ENCODE measurements at places on chromosomes 1 and 21.

- DNase-seq, result no peak
Observed at GRCh38 chr1:186187601-186188000, 187.5 kb downstream of the TPR start.

GRCh38 chr1:60903591-60903990 lies 178.8 kb upstream of the NFIA start:
- no peak for DNase-seq

DNA sequence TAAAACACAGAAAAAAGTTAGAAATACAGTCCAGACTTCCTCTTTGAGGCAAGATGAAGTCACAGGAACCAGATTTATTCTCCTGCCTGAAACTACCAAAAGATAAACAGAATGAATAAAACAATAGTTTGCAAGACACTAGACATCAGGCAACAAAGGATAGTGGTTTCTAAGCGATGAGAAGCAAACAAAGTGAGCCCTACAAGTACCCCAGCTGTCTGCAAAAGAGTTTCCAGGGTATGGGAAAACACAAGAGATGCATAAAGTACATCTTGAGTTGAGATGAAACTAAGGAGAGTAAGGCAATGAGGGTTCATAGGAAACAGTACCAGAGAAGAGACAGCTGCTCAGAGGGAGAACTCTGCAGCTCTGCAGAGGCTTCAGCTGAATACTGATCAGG lies 83.3 kb upstream of the COL24A1 start:
- no peak for DNase-seq

GRCh38 chr1:218339267-218339831 lies 5.8 kb upstream of the TGFB2 start:
- no peak for DNase-seq

- DNase-seq, result no peak
Observed at GRCh38 chr1:81802707-81803430, 2.1 kb downstream of the ADGRL2 start.

GRCh38 chr1:199122532-199123311 lies 483.9 kb downstream of the PTPRC start:
- DNase-seq, result no peak

- peak; percentile 74 for DNase-seq
Observed at GRCh38 chr1:167442142-167442848, 76.0 kb downstream of the CD247 start.

DNA sequence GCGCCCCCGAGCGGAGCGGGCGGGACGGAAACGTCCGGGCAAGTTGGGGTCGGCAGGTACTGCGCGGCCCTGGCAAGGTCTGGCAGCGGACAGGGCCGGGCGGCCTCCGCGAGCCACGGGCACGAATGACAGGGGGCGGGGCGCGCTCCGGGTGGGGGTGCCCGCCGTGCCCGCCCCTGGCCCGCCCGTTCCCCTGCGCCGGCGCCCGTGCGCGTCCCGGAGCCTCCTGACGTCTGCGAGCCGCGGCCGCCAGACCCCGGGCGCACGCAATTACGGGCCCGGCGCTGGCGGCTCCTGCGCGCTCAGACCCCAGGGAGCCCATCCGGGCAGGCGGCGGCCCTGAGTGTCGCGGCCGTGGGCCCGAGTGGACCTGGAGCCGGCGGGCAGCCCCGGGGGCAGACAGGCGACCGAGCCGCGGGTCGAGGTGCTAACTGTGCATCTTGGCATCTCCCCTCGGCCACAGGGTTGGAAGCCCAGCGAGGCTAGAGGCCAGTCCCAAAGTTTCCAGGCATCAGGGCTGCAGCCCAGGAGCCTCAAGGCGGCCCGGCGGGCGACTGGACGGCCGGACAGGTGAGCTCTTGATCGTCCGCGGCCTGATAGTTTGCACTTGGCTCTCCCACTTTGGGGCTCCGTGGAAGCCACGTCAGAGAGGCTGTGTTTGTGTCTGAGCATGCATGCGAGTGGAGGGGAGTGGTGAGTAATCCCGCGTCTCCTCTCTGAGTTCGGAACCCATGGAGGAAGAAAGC lies 918 bp downstream of the MIB2 start:
- no peak for DNase-seq

GRCh38 chr21:45043541-45044020 lies 30.8 kb upstream of the ADARB1 start:
- DNase-seq, result no peak

DNA sequence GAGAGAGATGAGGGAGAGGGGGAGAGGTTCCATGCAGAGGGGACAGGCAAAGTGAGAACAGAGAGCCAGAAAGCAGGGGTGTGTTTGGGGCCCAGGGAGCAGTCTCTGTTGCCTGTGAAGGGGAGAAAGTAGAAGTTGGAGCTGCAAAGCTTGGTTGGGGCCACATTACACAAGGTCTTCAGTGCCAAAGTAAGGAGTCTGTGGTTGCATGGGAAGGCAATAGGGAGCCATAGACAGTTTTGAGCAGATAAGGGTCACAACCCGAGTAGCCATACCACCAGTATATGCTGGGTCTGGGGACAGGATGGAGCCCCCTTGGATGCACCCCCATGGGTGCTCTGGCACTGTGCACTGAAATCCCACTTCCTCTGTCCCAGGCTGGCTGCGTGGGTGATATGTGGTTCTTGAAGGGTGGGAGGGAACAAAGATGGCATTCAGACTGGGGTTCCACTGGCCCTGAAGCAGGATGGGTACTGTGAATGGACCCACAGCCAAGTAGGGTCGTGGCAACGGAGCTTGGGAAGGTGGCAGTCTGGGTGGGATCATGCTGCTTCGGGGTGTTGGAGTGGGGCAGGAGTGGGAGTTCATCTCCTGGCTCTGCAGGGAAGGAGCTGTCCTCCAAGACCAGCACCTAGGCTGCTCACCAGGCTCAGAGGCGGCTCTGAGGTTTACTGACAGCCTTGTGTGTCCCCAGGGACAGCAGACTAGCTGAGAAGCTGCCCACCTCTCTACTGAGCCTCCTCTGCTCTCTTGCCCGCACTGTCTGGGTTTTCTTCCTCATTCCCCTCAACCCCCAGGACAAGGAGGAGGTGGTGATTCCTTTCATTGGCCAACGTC lies 12.1 kb downstream of the DRAXIN start:
- DNase-seq, result no peak
